ENCODE measurements at places on chromosomes 12 and 14. TPM values are rescaled to one million over a fixed set of nuclear protein-coding genes. Genes with fewer than 3 reads are reported as not detected.

AMN gene
- total RNA-seq = 1.8 TPM

PLEKHD1 gene
- total RNA-seq = 0.19 TPM

NTN4 gene
- 11.6 TPM for total RNA-seq

RHEBL1 gene
- total RNA-seq = 0.42 TPM

PTPRB gene
- total RNA-seq = 64.7 TPM

VRTN gene
- total RNA-seq = not detected

Data from mesenteric fat pad (tissue), 1 donor.